ENCODE measurements at places on chromosomes 5 and 9. TPM values are rescaled to one million over a fixed set of nuclear protein-coding genes. Genes with fewer than 3 reads are reported as not detected.

The HMHB1 gene
- not detected for total RNA-seq

- no peak overlapping the region for H3K4me3 ChIP-seq
- peaks cover 7% of the 10 kb centered on the region for H3K27me3 ChIP-seq
- H3K36me3 ChIP-seq, result no peaks in the 10 kb centered on the region
- no peak for DNase-seq
- peaks cover 12% of the 10 kb centered on the region for H3K4me1 ChIP-seq
Observed at GRCh38 chr9:89493181-89493580, 4.7 kb downstream of the SEMA4D start.

The IL5 gene
- not detected for total RNA-seq

The MEIKIN gene
- not detected for total RNA-seq

Measured in mesothelial cell of epicardium (in vitro differentiated cells).